Stimulated activated CD8-positive, alpha-beta memory T cell treated with anti-CD3 and anti-CD28 coated beads, Interleukin-15, amount 100 ng/mL, for 4 hours (primary cell): ENCODE measurements at places on chromosomes 1 and 21.

DNA sequence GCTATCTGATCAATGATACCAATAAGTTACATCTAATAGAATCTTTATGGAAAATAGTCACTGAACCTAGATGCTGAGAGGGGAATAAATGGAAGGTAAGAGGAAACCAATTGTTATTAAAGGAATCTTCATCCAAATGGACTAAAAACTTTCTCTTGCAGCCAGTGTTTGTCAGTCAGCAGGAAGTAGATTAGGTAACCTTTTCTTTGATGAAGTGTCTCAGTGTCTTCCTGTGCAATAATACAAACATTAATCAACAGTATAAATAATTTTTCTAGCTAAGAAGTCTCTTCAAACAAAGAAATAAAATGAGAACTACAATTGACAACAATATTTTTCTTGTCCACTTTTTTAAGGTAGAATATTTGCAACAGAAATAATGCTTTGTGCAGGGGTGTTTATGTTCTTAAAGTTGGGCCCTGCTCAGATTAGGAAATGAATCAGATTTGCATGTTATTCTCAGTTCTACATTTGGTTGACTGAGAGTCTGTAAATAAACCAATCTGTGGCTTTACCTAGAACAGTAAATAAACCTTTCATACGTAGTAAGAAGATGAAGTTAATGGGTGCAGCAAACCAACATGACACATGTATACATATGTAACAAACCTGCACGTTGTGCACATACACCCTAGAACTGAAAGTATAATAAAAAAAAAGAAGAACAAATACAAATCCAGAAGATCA, 391.4 kb downstream of the MRPL39 start:
- no peak for DNase-seq

DNA sequence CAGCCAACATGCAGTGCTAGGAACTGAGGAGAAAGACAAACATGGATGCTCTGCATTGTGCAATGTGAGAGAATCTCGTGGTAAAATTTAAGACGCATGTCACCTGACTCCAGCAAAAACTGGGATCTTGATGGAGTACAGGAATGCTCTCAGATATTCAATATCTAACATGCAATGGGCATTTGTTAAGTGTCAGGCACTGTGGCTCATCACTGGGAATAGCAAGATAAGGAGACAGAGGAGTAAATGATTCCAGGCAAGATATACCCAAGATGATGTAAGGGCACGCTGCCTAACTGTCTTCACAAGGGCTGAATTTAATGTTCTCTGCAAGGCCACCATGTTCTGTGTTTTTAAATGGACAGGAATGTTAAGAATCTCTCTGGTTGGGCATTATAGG, 67.8 kb downstream of the LPAR3 start:
- no peak for DNase-seq

GRCh38 chr1:94623560-94624148, 82.1 kb upstream of the F3 start:
- DNase-seq, result no peak

DNA sequence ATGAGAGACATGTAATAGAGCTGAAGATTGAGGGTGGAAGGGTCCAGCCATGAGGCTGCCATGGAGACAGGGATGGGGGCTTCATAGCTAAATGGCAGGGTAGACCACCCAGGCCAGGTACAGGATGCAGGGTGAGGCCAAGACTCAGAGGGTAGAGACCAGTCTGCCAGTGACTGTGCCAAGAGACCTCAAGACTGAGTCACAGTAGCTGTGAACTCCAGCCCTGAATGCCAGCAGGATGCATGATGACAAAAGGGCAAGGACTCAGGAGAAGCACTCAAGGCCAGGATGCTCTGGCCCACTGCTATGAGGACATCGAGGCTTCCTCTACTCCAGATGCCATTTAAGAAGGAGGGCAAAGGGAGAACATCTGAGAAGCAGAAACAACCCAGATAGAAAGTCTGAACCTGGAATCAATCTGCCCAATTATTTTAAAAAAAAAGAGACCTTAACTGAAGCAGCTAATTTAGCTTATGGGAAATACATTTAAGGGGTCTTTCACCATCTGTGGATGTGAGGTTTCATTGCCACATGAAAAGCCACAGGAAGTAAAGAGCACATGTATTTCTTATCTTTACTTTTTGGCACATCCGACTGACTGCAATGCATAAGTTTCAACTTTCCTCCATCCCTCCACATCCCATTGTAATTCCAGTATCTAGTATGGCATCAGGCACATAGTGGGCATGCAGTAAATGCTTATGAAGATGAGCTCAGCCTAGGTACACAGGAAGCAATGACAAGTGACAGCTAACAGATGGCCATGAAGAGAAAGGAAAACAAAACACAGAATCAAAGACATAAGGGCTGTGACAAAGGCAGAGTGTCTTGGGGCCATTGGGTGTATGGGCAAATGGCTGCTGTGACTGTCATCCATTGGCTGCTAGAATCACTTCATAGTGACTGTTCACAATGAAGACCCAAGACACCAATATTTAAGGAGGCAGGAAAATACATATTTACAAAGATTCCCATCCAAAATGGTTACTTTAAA, 40.2 kb downstream of the SUSD4 start:
- no peak for DNase-seq

GRCh38 chr1:109167001-109167506, 46.7 kb upstream of the SARS1 start:
- no peak for DNase-seq

- DNase-seq, result no peak
Measured at GRCh38 chr1:34237151-34237815, 60.6 kb downstream of the C1orf94 start.

- no peak for DNase-seq
Measured at GRCh38 chr1:57214951-57215575, 208.8 kb downstream of the DAB1 start.

GRCh38 chr1:65083263-65083896, 64.6 kb upstream of the AK4 start:
- no peak for DNase-seq

- no peak for DNase-seq
Measured at GRCh38 chr1:233300326-233300725, 4.8 kb upstream of the PCNX2 start.

DNA sequence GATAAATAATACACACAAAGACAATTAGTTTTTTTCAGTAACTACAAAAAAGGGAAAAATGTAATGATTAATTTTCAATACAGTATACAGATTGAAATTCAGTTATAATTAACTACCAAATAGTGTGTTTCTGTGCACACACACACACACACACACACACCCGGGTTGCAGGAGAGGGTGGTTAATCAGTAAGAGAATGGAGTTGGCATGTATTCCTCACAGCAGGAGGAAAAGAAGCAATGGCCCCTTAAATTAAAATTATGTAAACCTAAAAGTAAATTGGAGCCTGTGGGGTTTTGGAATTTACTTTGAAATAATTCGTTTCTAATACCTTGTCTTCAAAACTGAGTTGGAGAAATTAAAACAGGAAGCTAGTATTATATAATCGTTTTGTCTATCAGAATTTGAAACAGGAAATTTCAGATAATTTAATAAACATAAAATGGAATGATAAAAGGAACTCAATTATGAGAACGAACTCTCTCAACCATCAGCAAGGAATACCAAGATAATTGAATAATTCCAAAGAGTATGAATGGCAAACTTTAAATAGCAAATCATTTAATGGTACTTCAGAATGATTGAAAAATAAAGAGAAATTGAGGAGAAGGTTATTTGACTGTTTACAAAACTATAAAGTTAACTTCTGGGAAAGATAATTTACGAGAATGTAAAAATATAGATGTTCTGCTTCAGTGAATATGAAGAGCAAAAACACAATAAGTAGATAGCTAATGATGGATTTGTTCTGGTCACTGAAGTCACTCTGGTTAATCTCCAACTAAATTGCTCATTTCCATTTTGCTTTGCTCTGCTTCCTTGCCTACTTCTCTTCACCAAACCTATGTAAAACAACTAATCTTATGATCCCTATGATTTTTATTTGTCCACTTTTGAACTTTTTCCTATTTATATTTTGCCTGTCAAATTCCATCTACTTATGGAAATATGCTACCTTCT, 547.9 kb upstream of the ZP4 start:
- DNase-seq, result no peak

- DNase-seq, result no peak
Measured at GRCh38 chr1:157359314-157360022, 192.8 kb downstream of the FCRL5 start.

DNA sequence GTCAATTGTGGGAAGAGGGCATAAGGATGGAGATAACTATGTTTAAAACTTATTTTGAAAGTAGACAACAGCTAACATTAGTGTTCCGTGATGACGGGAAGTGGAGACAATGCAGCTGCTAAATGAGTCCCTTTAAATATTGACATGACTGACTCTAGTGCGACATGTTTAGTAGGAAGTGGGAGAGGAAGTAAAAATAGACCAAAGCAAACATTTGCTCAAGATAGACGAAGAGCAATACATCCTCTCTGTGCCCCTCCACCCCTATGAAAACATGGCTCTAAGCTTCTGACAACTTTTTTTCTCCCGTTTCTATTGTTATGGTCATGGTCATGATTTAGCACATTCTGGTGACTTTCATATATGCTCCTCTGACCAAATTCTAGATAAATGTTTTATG, 60.0 kb upstream of the HMCN1 start:
- DNase-seq, result no peak

- no peak for DNase-seq
Measured at GRCh38 chr1:181314959-181315358, 168.4 kb upstream of the CACNA1E start.

DNA sequence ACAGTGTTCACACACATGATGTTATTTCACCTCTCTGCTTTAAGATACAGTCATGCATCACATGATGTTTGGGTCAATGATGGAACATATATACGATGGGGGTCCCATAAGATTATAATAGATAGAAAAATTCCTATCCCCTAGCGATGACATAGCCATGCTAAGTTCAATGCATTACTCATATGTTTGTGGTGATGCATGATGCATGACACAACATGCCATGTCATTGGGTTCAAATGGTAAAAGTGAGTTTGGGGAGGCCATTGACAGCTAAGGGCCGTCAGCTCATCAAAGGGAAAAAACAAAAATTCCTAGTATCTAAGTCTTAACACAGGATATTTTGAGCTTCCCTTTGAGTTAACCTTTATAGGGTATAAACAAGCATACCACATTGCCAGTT, 73.6 kb downstream of the ATP1A1 start:
- no peak for DNase-seq

DNA sequence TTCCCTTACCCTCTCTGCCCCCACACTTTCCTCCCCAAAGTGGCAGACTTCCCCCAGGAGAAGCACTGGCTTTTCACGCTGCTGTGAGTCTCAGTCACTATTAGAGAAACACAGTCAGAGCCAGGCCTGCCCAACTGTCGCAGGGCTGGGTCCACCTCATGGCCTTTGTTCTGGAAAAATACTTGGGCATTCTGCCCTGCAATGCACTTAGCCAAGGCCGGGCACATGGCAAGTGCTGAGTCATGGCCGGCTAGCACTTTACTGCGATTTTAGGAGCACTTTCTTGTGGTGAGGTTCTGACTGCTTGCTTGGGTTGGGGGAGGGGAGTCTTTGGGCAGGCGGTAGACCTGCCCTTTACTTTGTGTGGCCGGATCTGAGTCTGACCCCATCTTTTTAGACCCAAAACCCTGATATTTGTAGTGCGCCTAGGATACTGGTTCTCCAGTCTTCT, 7.7 kb downstream of the EPHX1 start:
- no peak for DNase-seq

DNA sequence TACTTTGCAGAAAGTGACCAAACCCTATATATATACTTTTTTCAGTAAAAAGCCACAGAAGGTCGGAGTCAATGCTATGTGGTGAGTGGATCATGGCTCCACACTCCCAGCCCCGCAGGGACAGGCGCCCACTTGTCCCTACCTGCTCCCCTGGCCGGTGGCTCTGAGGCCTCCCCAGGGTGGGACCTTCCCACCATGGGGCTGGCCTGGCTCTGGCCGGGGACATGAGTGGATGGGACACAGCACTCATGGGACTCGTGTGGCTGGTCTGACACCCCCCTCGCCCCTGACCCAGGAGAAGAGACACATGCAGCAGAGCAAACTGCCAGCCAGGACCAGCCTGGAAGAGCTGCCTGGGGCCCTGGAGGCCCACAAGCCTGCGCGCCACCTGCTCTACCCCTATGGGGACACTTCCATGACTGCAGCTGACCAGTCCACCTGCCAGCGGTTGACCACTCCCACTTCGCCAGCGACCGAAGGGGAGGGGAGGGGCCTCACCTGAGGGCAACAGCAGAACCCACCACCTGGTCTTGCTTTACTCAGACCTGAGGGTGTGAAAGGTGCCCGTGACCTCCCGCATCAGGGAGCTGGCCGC, 2.2 kb downstream of the SPATC1L start:
- no peak for DNase-seq

- DNase-seq, result no peak
Measured at GRCh38 chr1:53430261-53430660, 28.9 kb upstream of the DMRTB1 start.

GRCh38 chr1:44318097-44319088, 36.7 kb downstream of the ERI3 start:
- no peak for DNase-seq

DNA sequence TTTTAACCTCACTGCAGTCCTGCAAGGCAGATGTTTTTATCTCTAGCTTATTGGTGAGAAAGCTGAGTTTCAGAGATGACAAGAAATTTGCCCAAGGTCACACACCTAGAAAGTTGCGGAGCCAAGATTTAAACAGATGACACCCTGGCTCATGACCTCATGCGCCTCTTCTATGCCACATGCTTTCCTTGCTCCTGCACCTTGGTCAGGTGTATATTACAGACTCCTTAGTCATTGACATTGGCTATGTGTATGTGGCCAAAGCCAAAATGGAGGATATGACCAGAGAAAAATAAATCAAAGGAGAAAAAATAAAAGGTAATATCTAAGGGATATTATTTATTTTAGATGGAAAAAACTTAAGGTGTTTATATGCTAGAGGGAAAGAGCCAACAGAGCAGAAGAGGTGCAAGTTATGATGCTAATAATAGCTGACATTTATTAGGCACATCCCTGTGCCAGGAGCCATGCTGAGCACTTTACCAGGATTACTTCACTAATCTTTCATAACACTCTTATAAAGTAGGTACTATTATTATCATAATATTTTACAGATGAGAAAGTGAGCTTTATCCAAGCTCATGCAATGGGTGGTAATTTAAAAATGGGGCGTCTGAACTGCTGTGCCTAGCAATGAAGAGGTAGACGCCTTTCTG, 13.8 kb upstream of the MYOC start:
- no peak for DNase-seq

GRCh38 chr1:173444757-173445156, 32.4 kb upstream of the PRDX6 start:
- DNase-seq, result no peak

DNA sequence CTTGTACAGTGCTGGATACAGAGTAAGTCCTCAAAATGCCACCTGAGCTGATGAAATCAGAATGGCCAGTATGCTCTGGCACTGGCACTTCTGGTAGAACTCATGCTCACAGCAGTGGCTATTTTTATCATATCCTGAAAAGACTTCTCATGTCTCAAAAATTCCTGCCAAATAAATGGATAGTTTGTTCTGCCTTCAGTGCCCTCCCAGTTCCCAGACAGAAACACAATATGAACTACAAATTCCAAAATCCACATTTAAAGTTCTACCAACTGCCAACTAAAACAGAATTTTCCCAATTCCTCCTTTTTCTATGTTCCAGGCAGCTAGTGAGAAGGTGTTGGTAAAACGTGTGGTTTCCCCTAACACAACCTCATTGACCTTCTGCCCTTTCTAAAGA, 51.4 kb upstream of the RGS1 start:
- no peak for DNase-seq
